Stimulated activated CD8-positive, alpha-beta memory T cell treated with anti-CD3 and anti-CD28 coated beads, Interleukin-2, amount 100 ng/mL, for 1 hour (primary cell): ENCODE measurements at places on chromosomes 7 and 10.

DNA sequence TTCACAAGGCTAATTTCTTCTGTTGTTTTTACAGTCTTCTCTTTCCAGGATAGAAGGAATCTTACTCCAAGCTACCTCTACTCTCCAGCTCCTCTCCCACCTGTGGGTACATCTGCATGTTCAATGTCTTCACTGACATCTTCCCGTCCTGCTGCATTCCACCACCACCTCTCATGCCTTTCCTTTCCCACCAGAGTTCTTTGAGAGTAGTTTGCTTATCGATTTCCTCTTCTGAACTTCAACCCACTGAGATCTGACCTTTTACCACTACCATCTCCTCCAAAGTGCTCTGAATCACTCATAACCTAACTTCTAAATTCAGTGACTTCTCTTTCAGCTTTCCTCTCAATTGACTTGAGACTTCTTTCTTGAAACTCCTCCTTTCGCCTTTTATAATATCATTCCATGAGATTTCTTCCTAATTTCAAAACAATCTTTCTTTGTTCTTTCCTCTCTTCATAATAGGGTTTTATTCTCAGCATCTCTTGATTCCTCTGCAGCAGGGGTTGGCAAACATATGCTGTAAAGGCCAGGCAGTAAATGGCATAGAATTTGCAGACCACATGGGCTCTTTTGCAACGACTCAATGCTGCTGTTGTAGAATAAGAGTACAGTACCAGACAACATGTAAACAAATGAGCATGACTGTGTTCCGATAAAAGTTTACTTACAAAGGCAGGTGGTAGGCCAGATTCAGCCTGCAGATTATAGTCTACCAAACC lies 22.1 kb downstream of the ACSL5 start:
- no peak for DNase-seq

DNA sequence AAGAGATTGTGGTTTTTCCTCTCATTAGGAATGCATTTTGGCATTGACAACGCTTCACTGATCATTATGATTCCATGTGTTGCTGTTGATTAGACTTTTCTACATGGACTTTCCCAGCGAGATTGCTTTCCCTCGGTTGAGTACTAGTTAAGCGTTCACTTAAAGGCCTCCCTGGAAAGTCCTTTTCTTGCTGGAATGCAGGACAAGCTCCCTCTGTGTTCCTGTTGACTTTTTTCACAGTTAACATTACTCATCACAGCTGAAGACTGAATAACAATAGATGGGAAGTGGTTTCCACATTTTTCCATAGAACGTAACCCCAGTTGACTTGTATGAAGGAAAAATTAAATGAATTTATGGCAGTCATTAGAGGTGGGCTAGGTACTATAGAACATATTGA lies 2.6 kb upstream of the CAV1 start:
- DNase-seq: no peak

DNA sequence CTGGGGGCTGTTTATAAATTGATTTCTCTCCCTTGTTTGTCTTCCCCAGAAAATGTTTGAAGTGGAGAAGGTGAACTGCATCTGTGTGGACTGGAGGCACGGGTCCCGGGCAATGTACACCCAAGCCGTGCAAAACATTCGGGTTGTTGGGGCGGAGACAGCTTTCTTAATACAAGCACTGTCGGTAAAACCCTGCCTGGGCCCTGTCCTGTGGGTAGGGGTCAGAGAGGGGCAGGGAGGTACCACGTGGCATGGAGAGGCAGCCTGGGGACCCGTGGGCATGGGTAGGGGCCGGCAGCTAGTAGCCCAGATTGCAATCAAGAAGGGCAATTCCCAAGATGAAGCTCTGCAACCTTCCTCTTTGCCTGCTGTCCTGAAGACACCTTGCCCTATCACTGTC lies 6.1 kb downstream of the PNLIPRP2 start:
- DNase-seq: no peak

- DNase-seq: no peak
Measured at GRCh38 chr7:101124376-101125056, 2.4 kb upstream of the SERPINE1 start.

DNA sequence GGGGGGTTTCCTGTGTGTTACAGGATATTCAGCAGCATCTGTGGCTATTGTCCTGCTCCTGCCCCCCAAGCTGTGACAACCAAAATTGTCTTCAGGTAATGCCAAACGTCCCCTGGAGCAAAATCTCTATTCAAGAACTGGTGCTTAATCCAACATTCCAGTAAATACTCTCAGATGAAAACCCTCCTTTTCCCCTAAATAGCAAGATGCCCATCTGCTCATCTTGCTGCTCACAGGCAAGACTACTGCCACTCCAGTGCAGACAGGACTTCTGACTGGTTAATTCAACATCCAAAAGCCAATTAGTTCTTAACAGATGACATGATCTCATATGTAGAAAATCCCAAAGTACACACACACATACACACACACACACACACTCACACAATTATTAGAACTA lies 20.5 kb upstream of the JAZF1 start:
- no peak for DNase-seq

DNA sequence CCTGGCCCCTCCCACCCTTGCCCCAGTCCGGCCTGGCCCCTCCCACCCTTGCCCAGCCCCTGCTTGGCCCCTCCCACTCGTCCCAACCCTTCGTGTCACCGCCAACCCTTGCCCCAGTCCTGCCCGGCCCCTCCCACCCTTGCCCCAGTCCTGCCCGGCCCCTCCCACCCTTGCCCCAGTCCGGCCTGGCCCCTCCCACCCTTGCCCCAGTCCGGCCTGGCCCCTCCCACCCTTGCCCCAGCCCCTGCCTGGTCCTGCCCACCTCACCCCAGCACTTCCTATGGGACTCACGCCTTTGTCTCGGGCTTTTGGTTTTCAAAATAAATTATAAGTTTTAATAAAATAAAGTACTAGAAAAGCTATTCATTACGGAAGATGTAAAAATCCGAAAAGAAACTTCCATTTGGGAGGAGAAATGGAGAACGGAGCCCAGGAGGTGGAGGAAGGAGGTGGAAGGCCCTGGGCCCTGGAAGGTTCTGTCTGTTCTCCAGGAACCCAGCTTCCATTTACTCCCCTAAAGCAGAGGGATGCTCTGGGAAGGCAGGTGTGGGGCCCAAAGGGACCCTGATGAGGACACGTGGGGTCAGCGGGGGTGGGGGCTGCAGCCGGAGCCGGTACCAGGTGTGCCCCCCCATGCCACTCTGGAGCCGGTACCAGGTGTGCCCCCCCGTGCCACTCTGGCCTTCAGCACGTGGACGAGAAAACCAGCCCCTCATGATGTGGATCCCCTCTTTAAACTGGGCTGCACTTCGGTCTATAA lies 52.2 kb downstream of the PWWP2B start:
- no peak for DNase-seq

- DNase-seq: no peak
Measured at GRCh38 chr7:131299074-131299473, 28.6 kb upstream of the MKLN1 start.

DNA sequence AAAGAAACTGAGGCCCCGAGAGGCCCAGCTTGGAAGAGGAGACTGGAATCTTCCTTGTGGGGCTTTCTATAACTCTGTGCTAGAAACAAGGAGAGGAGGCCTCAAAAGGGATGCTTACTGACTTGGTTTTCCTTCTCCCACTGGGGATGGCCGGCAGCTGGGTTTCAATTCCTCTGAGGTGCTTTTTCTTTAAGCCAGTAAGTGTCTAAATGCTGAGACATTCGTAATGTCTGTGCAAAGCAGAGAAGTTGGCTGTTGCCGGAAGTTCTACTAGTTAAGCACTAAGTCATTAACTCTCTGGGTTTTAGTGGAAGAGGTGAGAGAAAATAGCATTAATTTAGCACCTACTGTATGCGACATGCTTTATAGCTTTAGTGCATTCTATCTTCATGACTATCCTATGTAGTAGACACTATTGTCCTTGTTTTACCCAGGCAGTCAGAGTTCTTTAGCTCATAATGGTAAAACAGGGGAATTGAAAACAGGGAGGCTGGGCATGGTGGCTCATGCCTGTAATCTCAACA lies 135.2 kb downstream of the RGS10 start:
- no peak for DNase-seq

- DNase-seq: no peak
Measured at GRCh38 chr10:71076473-71077142, 135.8 kb upstream of the UNC5B start.

- no peak for DNase-seq
Measured at GRCh38 chr7:81469869-81470723, 299.8 kb downstream of the HGF start.

DNA sequence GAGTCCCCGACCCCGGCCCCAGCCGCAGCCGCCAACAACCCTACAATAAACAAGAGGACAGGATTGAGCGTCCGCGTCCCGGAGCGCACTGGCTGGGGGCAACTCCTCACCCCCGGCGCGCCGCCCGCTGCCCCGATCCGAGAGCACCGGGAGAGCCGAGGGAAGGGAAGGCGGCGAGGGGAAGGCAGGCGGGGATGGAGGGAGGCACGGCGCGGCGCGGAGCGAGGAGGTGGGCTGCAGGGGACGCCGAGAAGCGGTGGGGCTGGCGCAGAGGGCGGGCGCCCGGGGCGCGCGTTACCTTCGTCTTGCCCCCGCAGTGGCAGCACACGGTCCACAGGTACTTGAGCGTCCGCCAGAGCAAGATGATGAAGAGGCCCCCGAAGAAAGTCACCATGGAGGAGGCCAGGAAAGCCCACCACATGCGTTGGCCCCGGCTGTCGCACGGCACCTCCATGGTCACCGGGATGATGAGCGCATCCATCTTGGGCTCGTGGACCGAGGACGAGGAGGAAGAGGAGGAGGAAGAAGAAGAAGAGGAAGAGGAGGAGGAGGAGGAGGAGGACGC lies 559 bp downstream of the KCNMA1 start:
- no peak for DNase-seq

DNA sequence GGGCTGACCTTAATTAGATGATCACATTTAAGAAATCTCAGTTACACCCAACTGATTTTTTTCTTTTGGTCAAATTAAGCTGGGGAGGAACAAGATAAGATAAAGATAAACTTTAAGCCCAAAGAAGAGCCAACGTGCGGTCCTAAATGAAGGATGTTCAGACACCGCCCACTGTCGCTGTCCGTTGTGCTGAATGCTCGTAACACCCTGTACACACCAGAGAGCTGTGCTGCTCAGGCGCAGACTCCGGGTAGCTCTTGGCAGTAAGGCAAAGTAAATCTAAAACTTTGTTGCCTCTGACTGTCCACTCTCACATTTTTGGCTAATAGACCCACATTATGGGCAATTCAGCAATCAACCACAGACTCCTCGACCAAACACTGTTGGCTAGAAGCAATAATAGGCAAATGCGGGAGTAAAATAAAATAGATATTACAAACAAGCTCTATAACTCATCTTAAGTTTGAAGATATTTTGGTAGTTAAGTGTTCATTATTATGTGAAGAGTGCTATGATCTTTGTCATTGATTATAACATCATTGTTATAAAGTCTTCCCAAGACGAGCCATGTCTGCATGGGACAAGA lies 57.1 kb downstream of the PLPP4 start:
- DNase-seq: no peak

- no peak for DNase-seq
Measured at GRCh38 chr7:106774768-106775551, 90.1 kb upstream of the PIK3CG start.

DNA sequence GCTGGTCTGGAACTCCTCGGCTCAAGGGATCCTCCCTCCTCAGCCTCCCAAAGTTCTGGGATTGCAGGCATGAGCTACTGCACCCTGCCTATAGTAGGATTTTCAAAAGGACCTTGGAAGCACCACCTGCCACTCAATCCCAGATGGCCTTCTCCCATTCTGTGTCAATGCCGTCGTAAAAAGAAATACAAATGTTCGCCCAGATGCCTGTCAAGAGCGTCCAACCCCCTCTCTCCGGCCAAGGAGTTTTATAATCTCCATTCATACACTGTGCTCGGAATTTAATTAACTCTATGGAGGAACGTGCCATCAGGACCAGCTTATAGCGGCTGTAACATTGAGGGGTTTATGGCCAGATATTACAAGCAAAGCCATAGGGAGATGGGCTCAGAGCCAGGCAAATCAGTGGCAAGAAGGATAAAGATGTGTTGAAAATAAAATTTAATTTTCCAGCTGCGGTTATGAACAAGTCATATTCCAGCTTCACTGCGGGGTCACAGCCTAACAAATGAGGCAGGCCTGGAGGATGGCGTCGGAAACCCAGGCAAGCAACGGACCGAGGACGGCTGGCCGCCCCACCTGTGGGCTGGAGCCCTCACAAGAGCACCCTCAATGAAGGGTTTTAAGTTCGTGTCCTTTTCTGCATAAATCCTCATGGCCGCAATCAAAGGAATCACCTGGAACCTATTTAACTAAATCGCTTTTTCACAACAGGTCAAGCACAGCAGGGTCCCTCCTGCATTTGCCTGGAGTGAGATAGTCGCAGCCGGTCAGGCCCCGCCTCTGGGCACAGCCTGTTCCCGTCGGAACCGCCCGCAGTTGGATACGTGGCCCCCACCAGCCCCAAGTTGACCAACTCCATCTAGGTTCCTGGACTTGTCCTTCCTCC lies 374.5 kb upstream of the FOXK1 start:
- DNase-seq: no peak

- no peak for DNase-seq
Measured at GRCh38 chr10:79391231-79392019, 44.2 kb downstream of the PPIF start.

DNA sequence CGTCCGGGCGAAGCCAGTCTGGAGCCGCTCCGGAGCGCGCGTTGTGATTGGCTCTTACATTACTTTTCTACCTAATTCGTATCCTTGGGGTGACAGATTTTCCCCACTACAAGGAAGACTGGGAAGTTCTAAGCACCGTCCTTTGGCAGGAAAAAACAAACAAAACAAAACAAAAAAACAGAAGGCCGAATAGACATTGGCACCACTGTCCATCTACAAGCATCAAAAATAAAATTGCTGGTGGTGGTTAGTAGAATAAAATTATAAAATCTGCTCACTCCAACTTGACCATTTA lies 651 bp upstream of the SKAP2 start:
- DNase-seq: no peak

GRCh38 chr7:27200761-27201579 lies 1.1 kb upstream of the HOXA13 start:
- DNase-seq: no peak

DNA sequence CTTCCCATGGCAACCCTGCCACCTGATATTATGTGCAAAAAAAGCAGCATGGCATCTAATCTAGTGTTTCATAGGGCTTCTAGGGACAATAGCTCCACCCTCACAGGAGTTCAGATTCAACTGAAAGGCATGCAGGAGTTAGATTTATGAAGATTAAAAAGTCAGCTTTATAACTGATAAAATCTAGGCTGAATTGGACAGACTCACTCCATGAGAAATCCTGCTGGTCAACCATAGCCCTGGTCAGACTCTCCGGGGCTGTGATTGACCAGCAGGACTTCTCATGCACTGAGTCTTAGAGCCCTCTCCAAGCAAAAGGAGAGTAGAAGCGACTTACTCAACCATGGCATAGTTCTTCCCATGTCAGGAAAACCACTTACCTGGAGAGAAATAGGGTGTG lies 345.4 kb downstream of the NEBL start:
- DNase-seq: no peak

DNA sequence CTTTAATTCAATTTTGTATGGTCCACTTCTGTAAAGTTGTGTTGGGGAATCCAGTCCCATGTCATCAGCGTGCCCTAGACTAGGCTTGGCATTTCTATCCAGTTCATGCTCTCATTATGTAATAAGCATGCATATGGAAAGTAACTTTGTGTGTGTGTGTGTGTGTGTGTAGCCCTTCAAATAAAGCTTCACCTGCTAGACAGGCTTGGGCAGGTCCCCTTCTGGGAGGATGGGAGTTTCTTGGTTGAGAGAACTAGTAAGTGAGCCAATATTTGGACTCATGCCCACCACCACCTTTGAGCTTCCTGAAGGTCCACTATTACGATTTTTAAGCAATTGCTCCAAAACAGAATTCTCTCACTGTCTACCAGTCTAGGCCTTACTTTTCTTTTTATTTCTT lies 6.9 kb downstream of the BZW2 start:
- DNase-seq: no peak
